ENCODE measurements at places on chromosomes 4 and X. TPM values are rescaled to one million over a fixed set of nuclear protein-coding genes. Genes with fewer than 3 reads are reported as not detected.

The NLRP2B gene
- not detected for total RNA-seq

The HOPX gene
- not detected for total RNA-seq

The UGT2B15 gene
- 131 TPM for total RNA-seq

The RNF212 gene
- total RNA-seq: 0.29 TPM

The HPGD gene
- 97.2 TPM for total RNA-seq

The RBMX gene
- total RNA-seq: 62.6 TPM

The ODAPH gene
- not detected for total RNA-seq

The XPNPEP2 gene
- total RNA-seq: 2.9 TPM

The GSX2 gene
- total RNA-seq: not detected

Measured in right lobe of liver (tissue), 6 donors.